ENCODE measurements at places on chromosomes 4 and X. TPM values are rescaled to one million over a fixed set of nuclear protein-coding genes. Genes with fewer than 3 reads are reported as not detected.

MAGEB17 gene
- total RNA-seq, result not detected

DNA sequence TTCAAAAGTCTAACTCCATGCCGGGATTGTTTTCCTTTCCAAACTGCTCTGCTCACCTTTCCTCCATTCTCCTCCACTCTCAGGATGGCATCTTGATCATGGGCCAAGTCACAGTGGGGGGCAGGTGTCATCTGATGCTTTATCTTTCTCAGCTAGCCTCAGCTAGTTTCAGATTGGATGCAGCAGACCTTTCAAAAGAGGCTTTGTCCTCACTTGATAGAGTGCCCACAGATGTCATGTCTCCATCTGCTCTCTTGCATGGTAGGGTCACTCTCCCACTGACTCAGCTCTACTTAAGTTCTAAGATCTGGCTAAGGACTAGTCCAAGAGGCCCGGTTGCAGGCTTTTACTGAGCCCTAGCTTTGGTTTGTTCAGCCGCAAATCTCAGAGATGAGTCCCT is 341.8 kb upstream of the GALNT7 start:
- no peak for DNase-seq

GRCh38 chrX:95076449-95076848 is 1402.4 kb downstream of the FAM133A start:
- DNase-seq, result no peak

DNA sequence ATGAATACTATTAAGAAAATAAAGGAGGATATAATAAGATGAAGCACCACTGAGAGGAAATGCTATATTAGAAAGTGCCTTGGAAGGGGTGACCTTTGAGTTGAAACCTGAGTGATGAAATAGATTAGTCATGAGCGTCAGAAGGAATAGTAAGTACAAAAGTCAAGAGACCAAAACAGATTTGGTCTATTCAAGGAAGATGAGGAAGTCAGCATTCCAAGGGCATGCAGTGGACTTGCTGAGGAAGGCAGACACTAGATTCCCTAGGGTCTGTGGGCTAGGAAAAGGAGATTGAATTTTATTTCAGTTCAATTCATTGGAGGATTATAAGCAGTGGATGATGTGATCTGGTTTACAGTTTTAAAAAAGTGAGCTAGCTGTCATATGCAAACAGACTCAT is 73.0 kb upstream of the WDFY3 start:
- no peak for DNase-seq

GRCh38 chr4:95798727-95799126 is 41.2 kb upstream of the PDHA2 start:
- DNase-seq, result no peak

GRCh38 chr4:120844528-120844921 is 78.0 kb downstream of the PRDM5 start:
- DNase-seq, result no peak

- DNase-seq, result no peak
Measured at GRCh38 chrX:147945286-147945685, 33.6 kb downstream of the FMR1 start.

DNA sequence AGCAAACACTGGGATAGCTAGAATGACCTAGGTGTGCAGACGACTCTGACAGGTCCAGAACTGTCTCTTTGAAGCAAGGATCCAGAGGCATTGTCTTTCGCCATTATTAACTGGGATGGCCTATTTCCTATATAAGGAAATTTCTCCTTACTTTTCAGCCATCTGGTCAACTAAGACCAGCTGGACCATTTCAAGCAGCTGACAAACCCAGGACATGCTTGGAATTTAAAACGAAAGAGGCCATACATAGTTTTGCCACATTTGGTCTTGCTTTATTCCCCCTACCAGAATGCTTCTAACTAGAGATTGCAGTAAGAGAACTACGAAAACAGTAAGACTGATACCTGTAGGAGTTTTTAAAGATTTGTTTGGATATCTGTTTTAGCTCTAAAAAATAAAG is 87.0 kb downstream of the GLRA2 start:
- no peak for DNase-seq

DNA sequence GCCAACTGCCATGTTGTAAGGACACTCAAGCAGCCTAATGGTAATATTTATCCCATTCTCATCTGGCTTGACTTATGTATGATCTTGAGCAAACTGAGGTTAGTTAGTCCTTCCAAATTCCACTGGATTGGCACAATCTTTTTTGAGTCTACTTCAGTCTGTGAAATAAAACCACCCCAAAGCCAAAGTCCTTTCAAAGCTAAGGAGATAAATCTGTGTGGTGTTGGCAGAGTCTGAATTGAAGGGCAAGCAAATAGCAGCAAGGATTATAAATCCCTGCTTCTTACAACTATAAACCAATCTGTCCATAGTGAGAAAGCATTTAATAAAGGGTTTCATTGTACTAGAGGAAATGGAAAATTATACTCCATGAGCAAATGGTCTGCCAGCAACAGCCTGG is 233.9 kb upstream of the GLRA2 start:
- no peak for DNase-seq

DNA sequence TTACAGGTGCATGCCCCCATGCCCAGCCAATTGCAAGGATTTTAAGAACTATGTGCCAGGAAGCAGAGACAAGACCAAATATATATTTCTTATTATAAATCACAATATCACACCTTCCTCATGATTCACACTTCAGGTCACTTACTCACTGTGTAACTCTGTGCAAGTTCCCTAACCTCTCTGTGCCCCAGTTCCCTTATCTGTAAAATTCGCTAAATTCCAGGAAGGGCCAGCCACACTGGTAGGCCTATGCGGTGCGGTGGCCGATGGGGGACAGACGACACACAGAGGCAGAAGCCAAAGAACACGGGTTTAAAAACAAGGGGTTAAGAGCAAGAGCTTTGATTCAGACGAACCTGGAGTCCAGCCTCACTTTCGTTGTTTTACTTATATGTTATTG is 2.8 kb downstream of the TRIM2 start:
- DNase-seq, result no peak

TCEAL7 gene
- total RNA-seq, result 1.9 TPM

DNA sequence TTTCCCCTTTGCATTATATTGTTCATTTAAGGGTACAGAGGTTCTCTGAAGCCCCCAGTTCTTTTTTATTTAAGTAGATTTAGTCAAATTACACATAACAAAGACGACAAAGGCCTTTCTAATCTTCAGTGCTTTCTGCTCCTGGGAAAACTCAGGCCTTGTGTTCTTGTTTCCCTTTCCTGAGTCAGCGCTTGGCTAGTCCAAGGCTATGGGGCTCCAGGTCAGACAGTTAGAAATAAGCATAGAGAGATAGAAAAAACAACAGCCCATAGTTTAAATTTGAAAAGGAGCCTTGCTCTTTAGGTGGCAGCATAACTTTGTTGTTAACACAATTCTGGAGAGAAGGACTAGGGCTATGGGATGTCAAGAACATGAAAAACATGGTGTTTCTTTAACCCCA is 97.3 kb downstream of the PPP1R2C start:
- DNase-seq, result peak; percentile 3

GRCh38 chr4:3797831-3798790 is 31.9 kb downstream of the ADRA2C start:
- DNase-seq, result no peak

EXOC1L gene
- total RNA-seq, result not detected

GRCh38 chrX:38675856-38676255 is 114.5 kb downstream of the TSPAN7 start:
- DNase-seq, result no peak

OTUD5 gene
- total RNA-seq, result 30.5 TPM

FMR1NB gene
- total RNA-seq, result not detected

DNA sequence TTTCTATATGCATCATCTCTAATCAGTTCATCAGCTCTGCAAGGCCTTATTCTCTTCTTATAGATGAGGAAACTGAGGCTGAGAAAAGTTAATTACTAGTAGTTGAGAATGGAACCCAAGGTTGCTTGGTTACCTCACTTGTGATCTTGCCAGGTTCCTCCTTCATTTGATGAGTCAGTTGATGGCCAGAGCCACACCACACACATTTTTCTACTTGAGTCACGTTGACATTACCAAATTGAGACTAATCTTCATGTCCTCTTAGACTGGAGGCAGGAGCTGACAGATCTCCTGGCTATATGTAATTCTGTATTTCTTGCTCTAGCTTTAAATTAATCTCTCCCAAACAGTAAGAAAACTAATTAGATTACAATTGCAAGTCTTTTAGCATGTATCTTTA is 428.4 kb downstream of the AFF2 start:
- DNase-seq, result no peak

TMSB15A gene
- 4.5 TPM for total RNA-seq

GRCh38 chrX:51437521-51437920 is 58.9 kb downstream of the NUDT11 start:
- no peak for DNase-seq

DNA sequence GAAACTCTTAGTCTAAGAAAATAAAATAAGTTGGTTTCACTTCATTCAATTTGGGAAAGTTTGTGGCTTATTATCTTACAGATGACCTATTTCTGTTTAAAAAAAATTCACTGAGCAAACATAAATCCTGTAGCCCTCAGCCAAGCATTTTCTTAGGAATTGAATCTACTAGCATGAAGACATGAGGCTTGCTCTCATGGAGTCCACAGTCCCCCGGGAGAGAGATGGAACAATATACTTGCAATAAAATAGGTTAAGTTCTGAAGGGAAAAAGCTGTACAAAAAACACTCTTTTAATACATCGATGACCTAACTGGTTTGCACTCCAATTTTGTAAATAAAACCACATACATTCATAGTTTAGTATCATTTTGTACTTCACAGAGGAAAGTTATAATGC is 642.6 kb upstream of the FAM241A start:
- no peak for DNase-seq

POU3F4 gene
- not detected for total RNA-seq

SPINK2 gene
- not detected for total RNA-seq

DNA sequence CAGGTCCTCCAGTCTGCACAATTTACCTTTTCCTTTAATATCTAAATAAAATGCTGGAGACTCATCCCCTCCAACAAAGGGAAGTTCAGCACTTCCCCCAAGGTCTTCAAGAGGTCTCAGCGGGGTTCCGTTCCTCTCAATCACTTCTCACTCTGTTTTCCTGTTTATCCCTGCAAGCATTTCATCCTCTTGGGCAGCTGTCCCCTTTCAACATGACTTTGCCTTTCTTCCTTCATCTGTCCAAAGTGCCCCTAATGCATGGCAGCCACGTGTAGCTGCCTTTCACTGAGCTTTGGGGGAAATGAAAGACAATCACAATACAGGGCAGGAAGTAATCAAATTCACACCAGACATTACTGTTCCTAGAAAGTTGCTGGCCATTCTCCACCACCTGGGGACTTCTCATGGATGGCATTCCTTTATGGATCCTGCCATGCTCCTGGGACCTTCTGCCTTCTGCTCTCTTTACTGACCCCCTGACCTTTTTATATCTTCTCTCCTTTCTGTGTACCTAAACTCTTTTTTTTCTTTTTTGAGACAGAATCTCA is 79.7 kb upstream of the USP9X start:
- no peak for DNase-seq

DNA sequence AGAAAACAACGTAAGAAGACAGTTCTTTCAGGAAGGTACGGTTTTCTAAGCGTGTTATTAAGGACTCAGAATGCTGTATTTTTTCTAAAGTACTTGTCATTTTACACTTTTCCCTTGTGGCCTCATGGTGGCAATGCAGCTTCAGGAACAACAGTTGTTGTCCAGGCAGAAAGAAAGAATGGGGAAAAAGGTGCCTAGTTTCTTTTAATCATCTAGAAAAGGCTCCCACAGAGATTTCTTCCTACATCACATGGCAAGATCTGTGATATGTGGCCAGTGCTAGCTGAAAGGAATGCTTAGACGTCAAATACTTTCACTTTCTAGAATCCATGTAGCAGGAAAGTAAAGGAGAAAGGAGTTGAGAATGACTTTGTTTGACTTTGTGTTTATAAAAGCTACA is 49.0 kb upstream of the TRAM1L1 start:
- no peak for DNase-seq

DNA sequence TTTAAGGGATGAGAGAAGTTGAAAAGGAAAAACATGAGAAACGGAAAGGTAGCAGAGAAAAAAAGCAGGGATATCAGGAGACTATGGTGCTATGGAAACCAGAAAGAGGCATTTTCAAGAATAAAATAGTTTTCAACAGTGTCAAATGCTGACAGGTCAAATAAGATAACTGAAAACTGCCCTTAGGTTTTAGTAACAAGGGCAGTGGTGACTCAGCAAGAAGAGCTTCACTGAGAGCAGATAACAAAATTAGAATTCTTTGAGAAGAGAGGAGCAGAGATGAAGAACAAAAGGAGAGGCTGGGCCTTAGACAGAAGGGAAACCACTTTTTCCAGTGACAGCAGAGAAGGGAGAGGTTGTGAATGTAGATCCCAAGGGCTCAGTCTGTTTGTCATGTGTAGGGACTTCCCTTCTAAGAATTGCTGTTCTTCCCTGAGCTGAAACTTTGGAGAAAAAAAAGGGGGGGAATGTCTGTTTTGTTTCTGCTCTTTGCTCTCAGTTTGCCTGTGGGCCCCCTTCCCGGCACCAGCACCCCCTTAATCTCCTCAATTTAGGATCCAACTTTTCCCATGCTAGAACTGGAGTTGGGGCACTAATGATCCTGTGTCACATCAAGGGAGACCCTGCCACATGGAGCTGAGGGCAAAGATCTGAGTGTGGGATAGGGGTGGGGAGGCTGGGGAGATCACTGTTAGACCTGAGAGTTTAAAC is 26.8 kb upstream of the MAGEA10 start:
- DNase-seq, result no peak

DNA sequence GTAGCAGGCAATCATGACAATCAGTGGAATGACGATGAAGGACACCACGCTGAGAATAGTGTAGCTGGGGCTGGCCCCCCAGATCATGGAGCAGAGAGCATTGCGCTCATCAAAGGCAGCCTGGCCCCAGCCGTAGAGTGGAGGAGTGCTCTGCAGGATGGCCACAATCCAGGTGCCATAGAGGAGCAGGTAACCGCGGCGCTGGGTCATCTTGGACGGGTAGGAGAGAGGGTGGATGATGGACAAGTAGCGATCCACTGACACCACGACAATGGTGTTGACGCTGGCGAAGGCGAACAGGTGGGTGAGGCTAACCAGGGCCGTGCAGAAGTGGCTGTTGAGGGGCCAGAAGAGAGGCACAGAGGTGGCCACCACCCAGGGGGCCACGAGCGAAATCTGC is 2.8 kb downstream of the GPR101 start:
- DNase-seq, result no peak

- DNase-seq, result no peak
Measured at GRCh38 chrX:11564546-11564945, 101.2 kb downstream of the ARHGAP6 start.

RXFP1 gene
- total RNA-seq, result not detected

GRCh38 chrX:79645749-79646148 is 278.6 kb upstream of the ITM2A start:
- DNase-seq, result no peak

COL25A1 gene
- total RNA-seq, result 0.14 TPM

JAKMIP1 gene
- total RNA-seq, result not detected

DNA sequence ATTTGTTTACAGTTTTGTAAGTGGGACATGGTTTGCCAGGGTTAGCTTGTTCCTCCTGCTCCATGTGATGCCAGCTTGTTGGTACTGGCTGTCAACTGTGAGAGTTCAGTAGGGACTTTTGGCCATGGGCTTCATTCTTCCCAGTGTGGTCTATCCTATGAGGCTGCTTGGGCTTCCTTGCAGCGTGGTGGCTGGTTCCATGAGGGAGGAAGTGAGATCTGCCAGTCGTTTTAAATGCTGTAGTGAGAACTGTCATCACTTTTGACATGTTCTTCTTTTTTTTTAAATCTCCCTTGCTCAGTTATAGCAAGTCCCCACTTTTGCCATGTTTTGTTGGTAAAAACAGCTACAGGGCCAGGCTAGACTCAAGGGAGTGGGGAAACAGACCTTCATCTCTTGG is 15.9 kb downstream of the NSD2 start:
- DNase-seq, result no peak

CXCL13 gene
- not detected for total RNA-seq

KCTD8 gene
- total RNA-seq, result 0.28 TPM

All from pulmonary artery endothelial cell (primary cell).